NB4 (cell line): ENCODE measurements at places on chromosomes 1 and 21.

- DNase-seq, result no peak
Measured at GRCh38 chr21:43572446-43572845, 86.8 kb downstream of the HSF2BP start.

GRCh38 chr1:29546496-29546895 lies 310.2 kb downstream of the PTPRU start:
- no peak for DNase-seq

DNA sequence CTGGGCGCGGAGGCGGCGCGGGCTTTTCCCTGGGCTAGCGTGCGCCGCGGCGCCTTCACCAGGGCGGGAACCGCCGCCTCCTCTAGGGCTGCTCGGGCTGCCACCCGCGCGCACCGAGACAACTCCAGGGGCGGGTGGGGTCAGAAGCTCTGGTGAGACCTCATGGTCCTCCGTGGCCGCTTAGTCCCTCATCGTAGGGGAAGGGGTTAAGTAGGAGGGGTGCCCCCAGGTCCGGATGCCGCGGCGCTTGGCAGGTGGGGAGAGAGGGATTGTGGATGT lies 559 bp downstream of the SERTAD4 start:
- DNase-seq, result no peak

DNA sequence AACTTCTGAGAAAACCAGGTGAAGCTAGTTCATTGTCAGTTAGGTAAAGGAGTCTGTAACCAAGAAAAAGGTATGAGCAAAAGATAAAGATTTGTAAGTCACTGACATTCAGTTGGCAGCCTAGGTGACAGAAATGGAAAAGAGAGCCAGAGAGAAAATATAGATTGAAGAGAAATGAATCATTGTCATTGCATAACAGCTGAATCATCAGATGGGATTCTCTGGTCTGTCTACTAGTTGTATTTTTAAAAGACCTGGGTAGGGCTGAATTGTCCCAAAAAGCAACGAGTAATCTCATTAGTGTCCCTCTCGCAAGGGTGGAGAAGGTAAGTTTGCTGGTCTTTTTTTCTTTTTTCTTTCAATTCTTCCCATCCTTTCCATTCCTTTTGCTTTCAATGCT lies 36.6 kb downstream of the PTGS2 start:
- DNase-seq, result peak; percentile 15

DNA sequence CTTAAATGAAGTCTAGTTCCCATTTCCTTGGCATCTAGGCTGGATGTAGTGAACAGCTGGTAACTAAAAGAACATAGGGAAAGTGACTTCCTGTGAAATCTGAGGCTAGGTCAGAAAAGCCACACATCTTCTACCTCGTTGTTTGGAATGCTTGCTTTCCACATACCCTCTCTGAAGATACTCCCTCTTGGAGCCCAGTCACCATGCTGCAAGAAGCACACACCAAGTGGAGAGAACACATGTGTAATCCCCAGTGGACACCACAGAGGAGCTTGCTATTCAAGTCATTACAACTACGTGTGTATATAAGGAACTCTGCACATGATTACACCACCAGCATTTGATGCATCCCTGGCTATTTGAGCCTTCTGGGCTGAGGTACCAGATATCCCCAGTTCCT lies 125.9 kb downstream of the RGS21 start:
- no peak for DNase-seq

GRCh38 chr1:179743679-179744400 lies 749 bp downstream of the FAM163A start:
- DNase-seq, result no peak
